ENCODE measurements at places on chromosomes 3 and 15.

- DNase-seq: no peak
Observed at GRCh38 chr3:1967525-1967924, 131.1 kb upstream of the CNTN4 start.

- no peak for DNase-seq
Observed at GRCh38 chr3:149019580-149019979, 28.2 kb downstream of the GYG1 start.

- DNase-seq: no peak
Observed at GRCh38 chr3:149593418-149594160, 64.2 kb downstream of the WWTR1 start.

- DNase-seq: no peak
Observed at GRCh38 chr3:37249717-37250116, 75.3 kb upstream of the LRRFIP2 start.

GRCh38 chr15:49038382-49038781, 7.9 kb downstream of the SECISBP2L start:
- DNase-seq: no peak

DNA sequence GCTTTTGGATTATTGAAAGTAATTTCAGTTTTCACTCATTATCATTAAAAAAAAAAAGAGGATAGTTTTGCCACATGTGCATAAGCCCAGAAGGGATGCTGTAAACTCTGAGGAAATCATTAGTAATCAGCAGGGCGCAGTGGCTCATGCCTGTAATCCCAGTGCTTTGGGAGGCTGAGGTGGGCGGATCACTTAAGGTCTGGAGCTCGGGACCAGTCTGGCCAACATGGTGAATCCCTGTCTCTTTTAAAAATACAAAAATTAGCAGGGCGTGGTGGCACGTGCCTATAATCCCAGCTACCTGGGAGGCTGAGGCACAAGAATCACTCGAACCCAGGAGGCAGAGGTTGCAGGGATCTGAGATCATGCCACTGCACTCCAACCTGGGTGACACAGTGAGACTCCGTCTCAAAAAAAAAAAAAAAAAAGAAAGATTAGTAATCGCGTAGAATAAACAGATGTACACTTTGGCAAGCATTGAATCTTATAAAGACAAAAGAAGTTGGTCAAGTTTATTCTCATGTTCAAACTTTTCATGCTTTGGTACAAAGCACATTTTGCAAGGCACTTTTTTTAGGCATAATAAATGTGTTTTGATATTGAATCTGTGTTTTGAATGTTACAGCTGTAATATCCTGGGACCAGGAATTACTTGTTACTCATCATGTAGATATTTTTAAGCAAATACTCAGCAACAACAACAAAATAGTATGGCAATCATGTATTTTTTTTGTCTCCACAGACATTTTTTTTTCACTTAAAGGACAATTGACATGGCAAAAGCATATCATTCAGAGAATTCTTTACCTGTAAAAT, 93.2 kb upstream of the AGTR1 start:
- no peak for DNase-seq

DNA sequence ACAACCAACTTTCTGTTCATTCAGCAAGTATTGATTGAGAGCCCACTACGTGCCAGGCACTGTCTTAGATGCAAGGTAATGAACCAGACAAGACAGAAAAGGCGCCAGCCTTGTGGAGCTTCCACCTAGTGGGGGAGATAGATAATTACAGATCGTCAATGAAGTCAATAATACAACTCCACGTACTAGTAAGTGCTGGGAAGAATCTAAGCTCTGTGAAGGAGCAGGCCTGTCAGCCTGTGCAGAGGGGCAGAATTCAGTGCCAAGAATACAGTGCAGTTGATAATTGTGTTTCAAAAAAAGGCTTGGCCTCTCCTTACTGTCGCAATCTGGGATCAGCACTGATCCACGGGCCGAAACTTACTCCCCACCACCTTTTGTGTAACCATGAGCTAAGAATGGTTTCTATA, 186.3 kb downstream of the FEZF2 start:
- no peak for DNase-seq

DNA sequence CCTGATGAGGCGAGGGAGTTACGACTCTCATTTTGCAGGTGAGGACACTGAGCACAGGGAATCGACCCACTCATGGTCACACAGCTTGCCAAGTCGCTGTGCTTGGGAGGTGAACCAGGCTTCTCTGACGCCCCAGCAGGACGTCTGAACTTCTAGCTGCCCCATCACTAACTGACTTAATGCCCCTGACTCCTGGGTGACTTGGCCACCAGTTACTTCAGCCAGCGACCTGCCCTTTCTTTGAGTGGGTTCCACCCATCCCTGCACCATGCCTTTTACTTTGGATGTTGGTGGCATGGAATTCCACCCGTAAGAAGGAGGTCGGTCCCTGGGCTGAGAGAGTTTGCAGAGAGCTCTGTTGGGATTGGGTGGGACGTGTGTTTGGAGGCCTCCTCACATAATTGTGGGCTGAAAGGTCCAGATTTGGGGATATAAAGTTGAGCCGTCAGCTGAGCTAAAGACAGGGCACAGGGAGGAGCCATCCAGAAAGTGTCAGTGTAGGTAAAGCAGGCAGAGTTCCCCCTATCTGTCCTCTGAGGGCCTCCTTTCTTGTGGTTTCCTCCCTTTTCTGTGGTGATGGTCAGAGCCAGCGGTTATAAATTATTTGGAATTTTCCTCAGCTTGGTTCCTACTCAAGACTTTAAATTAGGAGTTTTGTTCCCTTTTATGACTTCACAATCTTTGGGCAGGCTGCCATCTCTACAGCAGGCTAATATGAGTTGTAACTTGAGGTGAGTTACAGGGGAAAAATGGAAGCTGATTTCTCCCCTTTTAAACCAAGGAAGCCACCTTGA, 55.0 kb downstream of the FLNB start:
- DNase-seq: no peak

GRCh38 chr15:71109130-71109529, 6.1 kb upstream of the THSD4 start:
- DNase-seq: peak; percentile 53

DNA sequence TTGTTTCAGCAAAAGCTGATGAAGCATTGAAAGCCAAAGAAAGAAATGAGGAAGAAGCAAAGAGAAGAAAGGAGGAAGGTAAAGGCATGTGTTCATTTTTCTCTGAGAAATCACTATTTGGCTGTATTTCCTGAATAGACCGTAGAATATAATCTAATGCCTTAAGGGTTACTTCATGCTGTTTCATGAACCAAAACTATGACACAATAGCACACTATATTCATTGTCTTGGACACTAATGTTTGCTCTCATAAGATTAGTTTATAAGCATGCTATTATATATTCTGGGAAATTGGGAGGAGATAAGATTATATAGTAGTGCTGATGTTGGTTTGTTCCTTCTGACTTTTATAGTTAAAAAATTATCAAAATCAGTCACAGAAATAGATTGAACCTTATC, 110.1 kb upstream of the MLF1 start:
- no peak for DNase-seq

DNA sequence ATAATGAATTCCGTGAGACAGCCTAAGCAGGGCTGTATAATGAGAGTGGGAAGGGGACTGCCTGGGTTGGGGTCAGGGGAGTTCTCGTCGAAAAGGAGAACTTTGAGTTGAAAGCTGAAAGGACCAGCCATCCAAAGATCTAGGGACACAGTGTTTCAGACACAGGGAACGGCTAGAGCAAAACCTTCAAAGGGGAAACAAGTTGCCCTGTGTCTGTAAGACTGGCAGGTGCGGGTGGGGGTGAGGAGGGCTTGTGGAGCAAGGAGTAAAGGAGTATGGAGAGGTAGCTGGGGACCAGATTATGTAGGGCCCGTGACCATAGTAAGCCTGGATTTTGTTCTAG, 1.3 kb upstream of the SRP14 start:
- DNase-seq: no peak

- no peak for DNase-seq
Observed at GRCh38 chr3:31918179-31919150, 62.6 kb downstream of the OSBPL10 start.

- no peak for DNase-seq
Observed at GRCh38 chr3:13587442-13587841, 38.5 kb downstream of the FBLN2 start.

DNA sequence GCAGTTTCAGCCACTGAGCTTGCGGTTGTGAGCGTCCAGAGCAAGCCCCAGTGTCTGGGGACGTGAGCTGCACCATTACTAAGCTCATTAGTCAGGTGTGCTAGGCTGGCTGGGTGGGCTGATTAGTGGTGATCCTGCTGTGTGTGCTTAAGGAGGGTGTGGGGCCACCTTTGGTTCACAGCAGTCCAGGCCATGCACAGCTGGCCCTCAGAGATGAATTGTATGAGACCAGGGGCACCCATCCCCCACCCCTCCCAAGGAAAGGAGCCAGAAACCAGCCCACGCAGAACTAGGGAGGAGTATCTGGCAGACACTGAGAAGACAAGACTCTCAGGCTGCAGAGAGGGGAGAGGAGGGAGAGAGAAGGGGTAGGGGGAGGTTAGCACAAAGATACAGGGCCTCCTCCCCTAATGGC, 3.8 kb downstream of the TYRO3 start:
- no peak for DNase-seq

- no peak for DNase-seq
Observed at GRCh38 chr3:194294199-194294894, 56.8 kb downstream of the CPN2 start.

- DNase-seq: no peak
Observed at GRCh38 chr3:20462723-20463122, 276.7 kb upstream of the SGO1 start.

GRCh38 chr3:3586336-3586735, 212.9 kb upstream of the LRRN1 start:
- no peak for DNase-seq

GRCh38 chr3:14297784-14298236, 104.6 kb upstream of the SLC6A6 start:
- no peak for DNase-seq

DNA sequence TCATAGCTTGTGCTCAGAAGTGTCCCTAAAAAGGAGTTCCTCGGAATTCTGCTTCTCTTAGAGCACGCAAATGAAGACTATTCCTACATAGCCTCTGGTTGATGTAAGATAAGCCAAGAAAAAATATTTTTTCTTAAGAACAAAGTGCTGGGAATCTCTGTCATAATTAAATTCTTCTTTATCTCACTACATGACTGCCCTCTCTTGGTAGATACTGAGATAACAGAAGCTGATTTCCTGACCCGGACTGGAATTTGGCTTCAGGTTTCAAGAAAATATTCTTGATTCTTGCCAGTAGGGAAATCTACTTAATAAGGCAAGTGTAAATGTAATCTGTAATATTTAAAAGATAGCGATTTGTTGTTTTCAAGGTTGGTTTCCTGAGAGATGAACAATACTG, 31.3 kb upstream of the SETMAR start:
- peak; percentile 5 for DNase-seq

GRCh38 chr15:75097939-75098338, 74.5 kb downstream of the PPCDC start:
- no peak for DNase-seq

All from amniotic stem cell (primary cell).